ENCODE measurements at places on chromosomes 6 and 20.

DNA sequence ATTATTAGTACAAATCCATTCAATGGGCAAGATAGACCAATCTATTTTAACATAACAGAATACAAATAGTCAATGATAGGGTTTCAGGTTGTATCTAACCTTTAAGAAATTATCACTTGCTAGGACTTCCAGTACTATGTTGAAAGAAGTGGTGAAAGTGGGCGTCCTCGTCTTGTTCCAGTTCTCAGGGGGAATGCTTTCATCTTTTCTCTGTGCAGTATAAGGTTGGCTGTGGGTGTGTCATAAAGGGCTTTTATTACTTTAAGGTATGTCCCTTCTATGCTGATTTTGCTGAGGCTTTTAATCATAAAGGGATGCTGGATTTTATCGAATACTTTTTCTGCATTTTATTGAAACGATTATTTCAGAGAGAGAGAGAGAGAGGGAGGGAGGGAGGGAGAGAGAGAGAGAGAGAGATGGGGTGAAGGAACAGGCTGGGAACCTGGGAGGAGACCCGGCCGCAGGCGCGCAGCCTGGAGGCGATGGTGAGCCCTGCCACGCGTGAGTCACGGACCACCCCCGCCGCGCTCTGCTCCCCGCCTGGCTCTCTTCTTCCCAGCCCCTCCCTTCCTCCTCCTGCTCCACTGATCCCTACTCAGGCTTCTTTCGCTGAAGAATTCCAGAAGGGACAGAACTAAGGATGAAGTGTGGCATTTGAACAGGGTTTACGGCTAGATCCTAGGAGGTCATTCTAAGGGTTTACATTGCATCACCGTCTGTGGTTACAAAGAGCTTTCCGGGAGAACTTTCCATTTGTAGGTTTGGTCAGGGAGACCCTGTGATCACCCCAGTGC is 45.5 kb upstream of the HLA-E start:
- no peak for DNase-seq

GRCh38 chr6:132763269-132763668 is 5.6 kb upstream of the VNN2 start:
- no peak for DNase-seq

GRCh38 chr6:116393430-116393829 is 22.7 kb downstream of the DSE start:
- no peak for DNase-seq

DNA sequence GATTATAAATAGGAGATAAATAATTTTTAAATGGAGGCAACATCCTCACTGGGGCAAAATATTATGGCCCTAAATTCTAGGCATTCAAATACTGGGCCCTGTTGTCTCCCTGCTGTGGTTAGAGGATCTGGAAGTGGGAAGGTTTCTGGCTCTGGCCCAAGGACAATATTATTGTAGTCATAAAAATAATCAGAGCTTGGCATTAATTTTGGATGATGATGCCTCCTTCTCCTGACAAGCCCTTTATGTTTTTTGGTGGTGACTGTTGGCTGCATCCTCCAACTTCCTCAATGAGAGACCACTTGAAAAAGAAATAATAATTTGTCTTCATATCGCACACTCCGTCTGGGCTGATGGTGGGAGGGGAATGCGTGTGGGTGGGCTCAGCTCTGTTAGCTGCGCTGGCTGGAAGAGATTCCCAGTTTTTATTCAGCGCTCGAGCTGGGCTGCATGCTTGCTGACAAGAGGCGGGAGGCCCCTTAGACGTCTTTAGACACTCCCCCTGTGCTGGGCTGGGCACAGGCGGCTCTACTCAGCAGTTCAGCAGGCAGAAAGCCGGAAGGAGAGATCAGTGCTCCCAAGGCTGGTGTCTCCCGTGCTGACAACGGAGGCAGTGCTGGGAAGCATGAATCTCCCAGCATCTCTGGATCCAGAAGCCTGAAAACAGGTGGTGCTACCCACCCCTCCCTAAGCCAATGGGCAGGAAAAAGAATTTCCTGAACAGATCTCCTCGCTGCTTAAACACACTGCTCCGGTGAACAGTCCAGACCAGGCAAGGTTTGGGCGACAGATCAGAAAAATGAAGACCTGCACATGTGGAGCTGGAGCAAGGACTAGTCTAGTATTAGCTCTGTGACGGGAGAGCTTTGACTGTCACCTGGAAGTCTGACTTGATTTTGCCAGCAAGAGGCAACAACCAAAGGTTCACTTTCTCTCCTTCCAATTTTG is 97.7 kb downstream of the SYCP2 start:
- DNase-seq = peak; percentile 15

- no peak for DNase-seq
Measured at GRCh38 chr6:33080127-33081089, 4.6 kb downstream of the HLA-DPB1 start.

GRCh38 chr6:90409700-90410099 is 113.1 kb upstream of the BACH2 start:
- DNase-seq = no peak

- no peak for DNase-seq
Measured at GRCh38 chr20:60283281-60283680, 325.1 kb downstream of the CDH26 start.

GRCh38 chr6:63904650-63905248 is 269.1 kb downstream of the PHF3 start:
- DNase-seq = no peak

DNA sequence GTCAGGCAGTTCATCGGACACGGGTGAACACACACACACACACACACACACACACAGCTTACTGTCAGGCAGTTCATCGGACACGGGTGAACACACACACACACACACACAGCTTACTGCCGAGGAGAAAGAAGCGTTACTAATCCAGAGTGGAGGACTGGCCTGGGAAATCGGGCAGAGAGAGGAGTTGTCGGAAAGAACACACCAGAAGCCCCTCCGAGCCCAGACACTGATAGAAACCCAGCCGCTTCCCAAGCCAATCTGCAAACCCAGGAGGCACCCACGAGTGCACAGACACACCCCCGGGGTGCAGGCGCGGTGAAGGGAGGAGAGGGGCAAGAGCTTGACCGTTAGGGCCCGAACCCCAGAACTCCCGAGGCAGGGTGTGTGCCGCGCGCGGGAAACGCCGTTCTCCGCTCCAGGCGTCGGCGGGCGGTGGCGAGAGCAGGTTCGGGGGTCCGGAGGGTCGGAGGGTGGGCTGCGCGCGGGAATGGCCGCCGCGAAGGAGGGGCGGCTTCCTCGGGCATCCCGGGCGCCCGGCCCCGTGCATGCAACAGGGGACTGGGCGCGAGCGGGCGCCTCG is 636 bp downstream of the ELOVL2 start:
- DNase-seq = no peak

- no peak for DNase-seq
Measured at GRCh38 chr6:9002833-9003232, 567.5 kb upstream of the SLC35B3 start.

DNA sequence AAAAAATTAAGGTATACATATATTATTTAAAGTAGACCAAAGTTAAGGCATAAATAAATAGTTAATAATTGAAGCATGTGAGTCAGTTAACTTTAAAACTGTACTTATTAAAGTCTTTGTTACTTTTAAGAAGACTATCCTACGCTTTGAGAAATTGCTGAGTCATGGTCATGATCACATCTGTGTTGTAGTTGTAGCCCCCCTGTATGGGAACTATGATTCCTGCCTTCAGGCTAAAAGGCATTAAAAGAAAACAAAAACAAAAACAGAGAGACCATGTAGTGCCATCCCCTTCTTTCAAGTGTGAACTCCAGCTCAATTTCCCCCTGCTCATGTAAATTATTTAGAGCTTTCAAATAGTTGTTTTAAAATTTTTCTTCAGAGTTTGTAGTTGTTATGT is 123.4 kb downstream of the FLRT3 start:
- DNase-seq = no peak

DNA sequence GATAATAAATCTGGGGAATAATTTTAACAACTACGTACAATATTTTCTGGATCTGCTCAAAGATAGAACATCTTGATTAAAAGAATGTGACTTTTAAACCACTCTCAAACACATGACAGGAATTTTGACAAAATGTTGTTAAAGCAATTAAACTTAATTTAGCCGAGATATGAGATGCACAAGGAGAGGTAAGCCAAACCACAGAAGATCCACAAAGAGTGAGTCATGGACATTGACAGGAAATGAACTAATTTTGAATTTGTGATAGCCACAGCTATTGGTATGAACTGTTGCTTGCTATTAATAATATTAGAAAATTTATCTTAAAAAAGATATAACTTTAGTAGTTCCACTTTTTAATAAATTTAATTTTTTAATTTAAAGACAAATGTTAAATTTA is 27.8 kb upstream of the VGLL2 start:
- DNase-seq = no peak

DNA sequence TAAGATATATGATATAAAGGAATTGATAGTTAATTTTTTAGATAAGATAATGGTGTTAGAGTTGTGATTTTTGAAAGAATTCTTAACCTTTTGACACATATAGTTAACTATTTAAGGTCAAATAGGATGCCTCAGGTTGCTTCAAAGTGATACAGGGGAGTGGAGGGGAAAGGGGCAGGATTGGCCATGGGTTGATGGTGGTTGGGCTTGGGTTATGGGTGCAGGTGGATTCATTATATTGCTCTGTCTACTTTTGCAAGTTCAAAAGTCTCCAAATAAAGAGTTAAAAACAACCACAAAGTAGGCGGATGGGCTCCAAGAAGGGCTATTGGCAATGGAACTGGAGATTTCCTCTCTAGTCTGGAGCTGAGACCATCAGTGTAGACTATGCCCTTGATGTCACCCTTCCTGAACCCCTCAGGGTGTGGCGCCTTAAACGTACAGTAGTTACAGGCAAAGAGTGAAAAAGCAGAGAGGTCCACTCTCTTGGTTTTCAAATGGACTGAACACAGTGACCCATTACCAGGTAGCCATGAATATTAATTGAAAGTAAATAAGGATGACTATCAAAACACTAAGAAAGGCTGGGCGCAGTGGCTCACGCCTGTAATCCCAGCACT is 81.2 kb downstream of the PTPN1 start:
- no peak for DNase-seq

- no peak for DNase-seq
Measured at GRCh38 chr6:22363166-22363713, 66.4 kb upstream of the PRL start.

DNA sequence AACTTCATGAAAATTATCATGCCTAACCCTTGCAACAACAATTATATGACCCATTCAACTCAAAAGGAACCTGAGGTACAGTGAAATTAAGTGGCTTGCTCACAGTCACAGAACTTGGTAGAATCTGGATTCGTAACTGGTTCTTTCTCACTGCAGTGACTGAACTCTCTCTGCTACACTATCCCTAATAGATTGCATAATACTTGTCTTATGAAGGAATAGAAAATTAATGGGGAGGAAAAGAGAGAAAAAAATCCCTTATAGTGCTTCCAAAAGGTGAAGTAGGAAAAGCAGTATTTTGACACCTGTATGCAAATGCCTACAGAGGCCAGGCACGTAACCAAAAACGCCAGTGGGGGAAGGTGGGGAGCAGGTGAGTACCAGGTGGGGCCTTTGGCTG is 186.6 kb downstream of the LY86 start:
- peak; percentile 10 for DNase-seq

DNA sequence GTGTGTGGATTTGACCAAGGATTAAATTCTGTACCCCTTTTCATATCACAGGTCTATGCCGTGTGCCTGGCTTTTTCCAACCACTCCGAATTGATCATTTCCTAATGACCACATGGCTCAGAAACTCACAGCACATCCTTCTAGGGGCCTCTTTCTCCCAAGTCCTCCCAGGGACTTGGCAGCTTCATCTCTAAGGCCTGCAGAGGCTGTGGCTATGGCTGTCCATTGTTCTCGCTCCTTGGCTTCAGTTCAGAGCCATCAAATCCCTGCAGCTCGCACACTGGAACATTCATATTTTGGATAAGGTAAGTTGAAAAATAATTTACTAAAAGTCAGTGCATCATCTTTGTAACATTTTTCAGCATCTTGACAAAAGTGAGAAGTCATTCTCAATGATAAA is 497.2 kb upstream of the CDH4 start:
- no peak for DNase-seq

- no peak for DNase-seq
Measured at GRCh38 chr6:166419286-166419685, 36.5 kb upstream of the MPC1 start.

GRCh38 chr20:53826597-53827291 is 233.1 kb upstream of the ZNF217 start:
- no peak for DNase-seq

GRCh38 chr6:127053032-127053874 is 65.2 kb upstream of the RSPO3 start:
- no peak for DNase-seq

- no peak for DNase-seq
Measured at GRCh38 chr20:63337786-63338420, 23.2 kb downstream of the CHRNA4 start.

GRCh38 chr6:101741474-101742171 is 348.1 kb downstream of the GRIK2 start:
- DNase-seq = no peak

DNA sequence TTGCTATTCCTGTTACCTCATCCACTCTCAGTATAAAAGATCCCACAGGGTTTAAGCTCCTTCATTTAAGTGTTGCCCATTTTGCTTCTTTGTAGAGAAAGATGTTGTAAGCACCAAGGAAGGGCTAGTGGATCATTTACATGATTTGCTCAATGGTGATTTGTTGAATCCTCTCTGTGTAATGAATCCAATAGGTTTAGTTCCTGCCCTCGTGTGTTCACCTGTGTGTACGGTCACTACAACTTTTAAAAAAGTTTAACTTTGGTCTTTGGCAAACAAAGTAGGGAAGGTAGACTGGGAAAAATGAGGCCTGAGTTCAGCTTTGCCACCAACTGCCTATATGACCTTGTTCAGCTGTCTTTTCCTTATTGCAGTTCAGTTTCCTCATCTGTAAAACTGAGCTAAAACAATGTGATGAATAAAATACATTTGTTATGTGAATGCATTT is 51.5 kb downstream of the DHX35 start:
- no peak for DNase-seq

- DNase-seq = no peak
Measured at GRCh38 chr6:81451787-81452186, 300.7 kb downstream of the TENT5A start.

DNA sequence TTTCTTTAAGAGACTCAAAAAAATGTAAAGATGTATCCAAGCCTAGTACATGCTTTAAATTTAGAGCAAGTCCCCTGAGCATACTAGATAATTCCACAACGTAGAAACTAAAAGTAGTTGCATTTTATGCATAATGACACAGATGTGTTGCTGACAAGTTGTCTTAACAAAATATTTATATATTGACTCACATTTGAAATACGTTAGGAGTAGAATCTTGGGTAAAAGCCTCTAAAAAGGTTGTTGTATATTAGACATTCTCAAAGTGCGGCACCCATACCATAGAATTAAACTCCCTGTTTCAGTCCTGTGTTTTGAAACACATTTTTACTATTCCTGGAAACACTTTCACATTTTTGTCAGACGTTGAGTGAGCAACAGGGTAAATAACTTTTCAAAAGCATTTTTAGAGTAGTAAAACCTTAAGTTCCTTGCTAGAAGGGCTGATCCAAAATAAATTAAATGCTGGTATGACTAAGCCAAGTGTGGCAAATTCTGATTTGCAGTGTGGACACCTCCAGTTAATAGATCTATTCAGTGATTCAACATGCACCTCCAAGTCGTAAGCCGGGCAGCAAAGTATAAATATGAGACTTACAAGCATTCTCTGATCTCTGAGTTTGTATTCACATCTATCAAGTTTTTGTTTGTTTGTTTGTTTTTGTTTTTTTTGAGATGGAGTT is 97.5 kb downstream of the GMDS start:
- no peak for DNase-seq

- no peak for DNase-seq
Measured at GRCh38 chr20:18719426-18719825, 94.2 kb upstream of the SCP2D1 start.

- no peak for DNase-seq
Measured at GRCh38 chr6:101462576-101462975, 69.1 kb downstream of the GRIK2 start.

Measured in NCI-H2107 (cell line).